Type B pancreatic cell (in vitro differentiated cells): ENCODE measurements at places on chromosomes 11 and 22. TPM values are rescaled to one million over a fixed set of nuclear protein-coding genes. Genes with fewer than 3 reads are reported as not detected.
A peak's percentile ranks its signal among the peaks of the same experiment; 100 is the strongest.

GRCh38 chr11:73024639-73025038, 117.5 kb downstream of the FCHSD2 start:
- DNase-seq: no peak

GRCh38 chr11:45560155-45560912, 105.1 kb downstream of the CHST1 start:
- no peak for DNase-seq

DNA sequence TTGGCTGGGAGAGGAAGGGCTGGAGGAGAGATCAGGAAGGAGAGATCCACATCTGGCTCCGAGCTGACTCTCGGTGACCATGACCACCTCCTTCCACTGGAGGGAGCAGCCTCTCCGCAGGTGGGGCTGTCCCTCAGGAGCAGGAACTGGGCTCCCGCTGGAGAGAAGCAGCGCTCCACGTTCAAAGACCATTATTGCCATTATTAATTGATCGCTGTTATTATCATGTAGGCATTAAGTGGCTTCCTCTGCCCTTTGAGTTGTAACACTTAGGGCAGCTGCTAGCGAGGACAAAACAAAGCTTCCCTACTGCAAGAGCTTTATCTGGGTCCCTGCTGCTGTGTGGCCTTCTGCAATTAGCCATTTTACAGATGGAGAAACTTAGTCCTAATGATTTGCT, 251.9 kb downstream of the ST3GAL4 start:
- DNase-seq: no peak

DNA sequence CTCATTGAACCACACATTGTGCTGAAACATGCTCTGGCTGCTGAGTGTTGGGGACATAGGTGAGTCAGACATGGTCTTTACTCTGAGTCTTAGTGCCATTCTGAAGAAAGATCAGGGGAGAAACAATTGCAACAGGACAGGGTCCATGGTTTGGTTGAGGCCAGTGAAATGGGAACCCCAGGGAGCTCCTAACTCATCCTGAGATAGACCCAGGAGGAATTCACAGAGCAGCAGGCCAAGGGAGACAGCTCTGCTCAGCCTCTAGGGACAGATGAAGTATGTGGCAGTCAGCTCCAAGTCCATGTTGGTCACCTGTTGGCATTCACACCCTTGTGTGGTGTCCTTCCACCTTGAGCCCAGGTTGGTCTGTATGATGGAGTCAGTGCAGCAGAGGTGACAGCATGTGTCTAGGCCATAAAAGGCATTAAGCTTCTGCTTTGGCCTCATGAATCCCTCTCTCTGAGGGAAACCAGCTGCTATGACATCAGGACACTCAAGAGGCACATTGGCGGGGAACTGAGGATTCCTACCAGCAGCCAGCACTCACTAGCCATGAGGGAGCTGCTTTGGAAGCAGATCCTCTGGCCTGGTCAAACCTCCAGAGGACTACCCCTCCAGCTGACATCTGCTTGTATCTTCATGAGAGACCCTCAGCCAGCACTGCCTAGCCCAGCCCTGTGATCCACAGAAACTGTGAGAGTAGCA, 50.3 kb upstream of the MYEOV start:
- DNase-seq: peak; percentile 42

Gene SESN3
- 58.2 and 107 TPM in 2 replicates for total RNA-seq

Gene BIK
- 5.4 and 37.9 TPM in 2 replicates for total RNA-seq

- DNase-seq: no peak
Observed at GRCh38 chr22:36641902-36642640, 61.5 kb downstream of the CACNG2 start.

DNA sequence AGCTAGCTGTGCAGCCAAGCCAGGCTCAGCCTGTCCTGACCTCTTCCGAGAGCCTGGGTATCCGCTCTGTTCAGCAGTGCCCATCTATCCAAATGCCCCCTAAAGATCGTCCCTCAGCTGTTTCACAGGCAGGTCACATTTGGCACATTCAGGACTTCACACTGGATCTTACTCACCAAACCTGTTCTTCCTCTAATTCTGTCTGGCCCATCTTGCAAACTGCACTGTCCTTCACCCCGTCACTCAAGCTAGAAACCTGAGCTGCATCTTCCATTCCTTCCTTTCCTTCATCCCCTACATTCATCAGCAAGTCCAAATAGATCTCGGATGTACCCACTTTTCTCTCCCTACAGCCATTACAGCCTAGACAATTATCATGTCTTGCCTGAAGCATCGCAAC, 60.7 kb upstream of the CSNK2A3 start:
- DNase-seq: no peak

GRCh38 chr11:86706338-86707131, 34.1 kb upstream of the ME3 start:
- DNase-seq: no peak

Gene PLEKHB1
- 15.7 and 16.5 TPM in 2 replicates for total RNA-seq

GRCh38 chr11:95690100-95690499, 99.5 kb downstream of the FAM76B start:
- no peak for DNase-seq

GRCh38 chr11:15371533-15371932, 256.8 kb downstream of the INSC start:
- DNase-seq: no peak

DNA sequence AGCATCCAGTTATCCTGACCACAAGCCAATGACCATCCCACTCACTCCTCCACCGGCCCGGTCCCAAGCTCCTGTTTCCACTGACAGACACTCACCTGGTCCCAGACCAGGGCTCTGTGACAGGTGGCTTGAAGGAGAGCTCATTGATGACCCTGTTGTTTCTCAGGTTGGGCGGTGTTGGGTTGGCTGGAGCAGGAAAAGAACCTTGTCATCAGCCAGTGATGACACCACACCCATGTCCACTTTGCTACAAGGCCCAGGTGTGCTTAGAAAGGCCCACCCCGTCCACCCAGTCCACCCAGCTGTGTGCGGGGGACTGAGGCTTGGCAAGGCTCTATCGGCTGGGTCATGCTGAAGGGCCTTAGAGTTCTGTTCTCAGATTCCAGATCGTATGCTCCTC, 42.9 kb downstream of the GAB4 start:
- DNase-seq: no peak

DNA sequence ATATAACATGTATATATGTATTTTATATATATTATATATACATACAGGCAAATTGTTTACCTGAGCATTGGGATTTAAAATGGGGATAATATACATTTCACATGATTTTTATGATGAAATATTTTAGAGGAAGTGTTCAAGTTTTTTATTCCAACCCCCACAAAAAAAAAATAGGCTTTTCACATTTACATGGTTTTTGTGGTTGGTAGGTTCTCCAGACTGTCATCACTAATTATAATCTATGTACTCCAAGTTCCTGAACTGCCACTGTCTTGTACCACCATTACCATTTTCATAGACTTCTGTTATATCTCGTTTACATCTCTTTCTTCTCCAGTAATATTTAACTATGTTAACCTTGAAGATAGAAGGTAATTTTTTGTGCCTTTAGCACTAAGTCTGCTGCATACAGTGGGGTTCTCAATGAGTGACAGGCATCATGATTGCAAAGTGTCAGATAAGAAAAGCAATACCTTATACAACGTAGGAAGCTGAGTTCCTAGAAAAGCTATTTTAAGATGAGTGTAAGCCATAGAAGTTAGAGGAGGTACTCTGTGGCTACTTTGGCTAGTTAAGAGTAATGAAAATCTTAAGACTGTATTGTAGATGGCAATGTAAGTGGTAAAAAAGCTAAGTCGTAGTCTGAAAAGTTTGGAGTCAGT, 5.2 kb downstream of the TMEM126A start:
- DNase-seq: no peak

Gene UBQLN3
- not detected in 2 replicates for total RNA-seq

- no peak for DNase-seq
Observed at GRCh38 chr22:45709866-45710265, 38.2 kb downstream of the ATXN10 start.

Gene ZP1
- not detected in 2 replicates for total RNA-seq

DNA sequence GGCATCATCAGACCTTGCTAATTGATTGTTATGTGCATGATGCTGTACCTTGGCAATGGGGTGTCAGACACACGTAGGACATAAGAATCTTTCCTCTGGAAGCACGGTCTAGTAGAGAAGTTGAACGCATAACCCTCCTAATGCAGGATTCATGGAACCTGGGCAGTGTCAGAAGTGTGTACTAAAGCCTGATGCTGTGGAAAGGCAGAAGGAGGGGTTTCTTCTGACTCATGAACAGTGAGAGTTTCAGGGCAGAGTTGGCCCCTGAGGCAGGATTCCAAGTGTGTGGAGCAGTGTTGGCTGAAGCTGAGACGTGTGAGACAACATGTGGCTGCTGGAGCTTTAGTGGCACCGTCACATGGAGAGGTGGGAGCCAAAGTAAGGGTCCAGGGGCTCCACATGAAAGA, 3.5 kb downstream of the PANX1 start:
- DNase-seq: no peak

DNA sequence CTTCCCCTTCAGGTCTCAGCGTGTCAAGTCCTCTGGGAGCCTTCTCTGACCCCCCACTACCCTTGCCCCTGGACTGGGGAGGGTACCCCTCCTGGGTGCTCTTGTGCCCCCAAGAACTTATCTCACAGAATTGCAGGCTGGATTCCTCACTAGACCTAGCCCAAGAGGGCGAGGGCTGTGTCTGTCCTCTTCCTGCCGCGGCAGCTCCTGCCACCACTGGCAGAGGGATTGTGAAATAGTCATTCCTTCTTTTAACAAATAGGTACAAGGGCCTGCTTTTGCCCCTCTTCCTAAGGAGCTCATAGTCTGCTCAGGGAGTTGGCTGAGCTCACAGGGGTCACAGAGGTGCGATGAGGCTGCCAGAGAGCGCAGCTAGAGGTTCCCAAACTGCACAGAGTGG, 5.5 kb downstream of the RAB36 start:
- no peak for DNase-seq

Gene MMP27
- not detected in 2 replicates for total RNA-seq

DNA sequence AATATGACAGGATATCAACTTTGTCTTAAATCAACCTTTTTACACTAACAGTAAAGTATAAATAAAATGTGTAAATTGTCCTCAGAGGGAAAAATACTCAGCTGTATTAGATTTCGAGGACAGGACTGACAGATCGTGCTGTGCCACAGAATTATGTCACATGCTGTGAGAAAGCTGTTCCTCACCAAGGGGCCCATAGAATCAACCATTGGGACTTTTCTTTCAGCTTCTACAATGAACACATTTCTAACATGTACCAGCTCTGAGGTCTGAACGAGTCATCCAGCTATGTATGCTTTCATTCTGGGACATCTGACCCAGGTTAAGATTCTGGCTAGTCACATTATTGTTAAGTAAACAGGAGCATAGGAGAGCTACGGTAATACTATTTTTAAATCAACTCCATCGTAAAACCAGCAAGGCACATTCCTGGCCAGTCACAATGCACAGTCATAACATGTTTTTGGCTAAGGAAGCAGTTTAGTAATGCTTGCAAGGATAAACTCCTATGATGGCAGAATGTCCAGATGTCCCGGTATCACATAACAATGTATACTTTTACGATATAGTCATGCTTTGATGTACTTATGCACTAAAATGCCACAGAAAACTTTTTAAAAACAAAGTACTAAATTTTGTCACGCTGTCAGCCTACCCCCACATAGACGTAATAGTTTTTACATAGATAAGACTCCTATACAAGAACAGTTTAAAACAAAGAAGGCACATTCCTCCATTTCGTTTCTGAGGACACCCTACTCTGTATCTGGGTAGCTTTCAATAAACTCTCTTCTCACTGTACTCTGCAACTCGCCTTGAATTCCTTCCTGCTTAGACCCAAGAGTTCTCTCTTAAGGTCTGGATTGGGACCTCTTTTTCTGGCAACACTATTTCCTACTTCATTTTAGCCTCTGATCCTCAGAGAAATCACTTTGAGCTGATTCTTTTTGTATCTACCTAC, 27.4 kb downstream of the ZNF214 start:
- no peak for DNase-seq

Gene TOMM22
- total RNA-seq: 80.8 and 91.6 TPM in 2 replicates

GRCh38 chr22:20656902-20657836, 116.7 kb upstream of the SERPIND1 start:
- DNase-seq: peak; percentile 37

GRCh38 chr22:41410311-41410751, 28.6 kb downstream of the TEF start:
- no peak for DNase-seq

Gene PIH1D2
- 3.1 and 5.5 TPM in 2 replicates for total RNA-seq

DNA sequence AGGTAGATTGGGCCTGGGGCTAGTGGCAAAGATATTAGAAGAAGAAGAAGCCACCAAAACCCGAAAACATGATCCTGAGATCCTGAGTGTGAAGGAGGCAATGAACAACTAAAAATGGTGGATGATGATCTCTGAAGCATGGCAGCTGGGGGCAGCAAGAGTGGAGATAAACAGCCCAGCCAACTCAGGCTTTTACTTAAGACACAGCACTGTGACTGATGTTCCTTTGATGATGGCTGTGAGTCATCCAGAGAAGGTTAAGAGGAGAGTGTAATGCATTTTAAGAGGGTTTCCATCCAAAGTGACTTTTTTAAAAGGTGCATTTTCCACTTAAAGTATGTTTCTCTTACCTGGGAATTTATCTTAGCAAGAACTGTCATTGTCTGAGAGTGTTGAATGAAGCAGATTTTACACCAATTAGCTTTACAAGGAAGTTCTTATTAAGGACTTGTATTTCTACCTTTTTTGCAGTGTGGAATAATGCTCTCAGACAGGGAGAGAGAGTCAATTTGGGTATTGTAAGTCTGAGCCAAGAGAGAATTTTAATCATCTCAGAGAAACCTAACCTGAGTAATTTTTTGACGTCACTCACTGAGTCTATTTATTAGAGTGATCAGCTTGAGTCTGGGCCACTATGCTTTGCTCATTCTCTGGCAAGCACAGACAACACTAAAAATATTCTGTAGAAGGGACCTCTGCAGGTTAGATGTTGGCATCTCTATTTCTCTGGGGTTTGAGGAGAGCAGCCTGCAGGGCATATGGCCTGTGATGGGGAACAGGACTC, 14.1 kb upstream of the CALCB start:
- no peak for DNase-seq

GRCh38 chr22:21939461-21939913, 13.2 kb downstream of the PPM1F start:
- DNase-seq: no peak

- DNase-seq: no peak
Observed at GRCh38 chr11:67345920-67346819, 7.2 kb downstream of the POLD4 start.

- DNase-seq: no peak
Observed at GRCh38 chr11:10379871-10380568, 75.0 kb upstream of the AMPD3 start.

- no peak for DNase-seq
Observed at GRCh38 chr11:118996926-118997626, 862 bp upstream of the CENATAC start.

DNA sequence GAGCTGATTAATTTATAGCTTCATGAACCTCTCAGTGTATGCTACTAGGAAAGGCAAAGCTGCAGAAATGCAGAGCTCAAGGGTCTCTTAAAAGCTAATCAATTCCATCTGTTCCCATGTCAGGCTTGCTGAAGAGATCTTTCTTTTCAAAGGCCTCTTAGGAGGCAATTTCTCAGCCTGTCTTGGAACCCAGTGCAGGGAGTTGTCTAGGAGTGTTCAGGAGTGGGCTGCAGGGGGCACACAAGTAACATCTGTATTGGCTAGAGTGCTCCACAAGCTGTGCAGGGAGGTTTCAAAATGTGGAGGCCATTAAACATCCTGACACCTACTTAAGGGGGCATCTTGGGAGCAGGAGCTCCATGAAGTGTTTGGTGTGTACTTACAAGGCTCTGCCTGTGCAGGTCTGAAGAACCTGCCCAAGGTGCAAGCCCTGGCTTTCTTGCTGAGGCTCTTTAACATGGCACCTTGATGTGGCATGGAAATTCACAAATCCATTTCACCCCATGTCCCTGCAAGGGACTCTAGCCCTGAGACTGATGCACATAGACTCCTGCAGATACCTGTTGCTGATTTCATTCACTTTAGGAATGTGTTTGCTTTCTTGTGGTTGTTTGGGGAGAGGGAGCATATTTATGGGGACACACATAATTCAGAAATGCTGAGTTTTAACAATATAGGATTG, 134.7 kb downstream of the ME3 start:
- DNase-seq: no peak

Gene NPAS4
- 0.14 and 0.77 TPM in 2 replicates for total RNA-seq
